ENCODE measurements at places on chromosomes 1 and 21. TPM values are rescaled to one million over a fixed set of nuclear protein-coding genes. Genes with fewer than 3 reads are reported as not detected.
A peak's percentile ranks its signal among the peaks of the same experiment; 100 is the strongest.

- no peaks in the 10 kb centered on the region for H3K4me1 ChIP-seq
- DNase-seq, result no peak
- no peak overlapping the region for H3K4me3 ChIP-seq
- no peaks in the 10 kb centered on the region for H3K36me3 ChIP-seq
- no peak overlapping the region for H3K27ac ChIP-seq
Measured at GRCh38 chr1:108513044-108513415, 46.9 kb upstream of the EEIG2 start.

GRCh38 chr1:232704694-232705680, 75.1 kb upstream of the SIPA1L2 start:
- no peak overlapping the region for H3K27ac ChIP-seq
- H3K4me1 ChIP-seq, result peaks cover 11% of the 10 kb centered on the region
- no peak overlapping the region for H3K4me3 ChIP-seq
- DNase-seq, result no peak
- no peaks in the 10 kb centered on the region for H3K36me3 ChIP-seq

GRCh38 chr1:31102501-31102950, 37.0 kb upstream of the PUM1 start:
- no peaks in the 10 kb centered on the region for H3K27me3 ChIP-seq
- DNase-seq, result no peak
- H3K27ac ChIP-seq, result no peak overlapping the region
- no peaks in the 10 kb centered on the region for H3K36me3 ChIP-seq
- H3K4me3 ChIP-seq, result no peak overlapping the region
- no peaks in the 10 kb centered on the region for H3K4me1 ChIP-seq

GRCh38 chr1:181318858-181319235, 164.5 kb upstream of the CACNA1E start:
- peaks cover 73% of the 10 kb centered on the region for H3K27me3 ChIP-seq
- no peaks in the 10 kb centered on the region for H3K36me3 ChIP-seq
- peak; percentile 16 for DNase-seq

- H3K27me3 ChIP-seq, result no peaks in the 10 kb centered on the region
- H3K27ac ChIP-seq, result no peak overlapping the region
- no peak for DNase-seq
- no peak overlapping the region for H3K4me3 ChIP-seq
- no peaks in the 10 kb centered on the region for H3K4me1 ChIP-seq
Measured at GRCh38 chr1:4796161-4797015, 142.0 kb downstream of the AJAP1 start.

DNA sequence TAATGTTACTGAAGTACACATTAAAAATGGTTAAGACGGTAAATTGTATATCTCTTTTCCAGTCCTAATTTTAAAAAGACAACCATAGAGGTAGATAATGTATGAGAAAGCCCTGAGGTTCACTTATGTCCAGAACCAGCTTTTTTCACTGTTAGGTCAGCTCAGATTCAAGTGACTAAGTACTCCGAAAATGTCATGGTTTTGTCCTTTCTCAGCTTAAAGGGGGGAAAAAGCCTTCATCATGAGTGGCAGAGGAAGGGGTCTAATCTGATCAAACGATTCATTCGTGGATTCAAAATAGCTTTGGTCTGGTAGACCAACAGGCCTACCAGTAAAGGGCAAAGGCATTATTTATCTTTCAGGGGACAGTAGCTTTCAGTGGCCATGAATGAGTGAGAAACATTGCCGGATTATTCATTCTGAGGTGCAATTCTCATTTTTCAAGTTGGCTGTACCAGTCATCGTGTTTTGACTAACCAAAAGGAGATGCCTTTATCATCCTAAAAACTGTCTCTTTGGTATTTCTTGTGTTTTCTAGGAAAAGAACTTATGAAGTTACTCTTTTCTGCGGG, 208.4 kb downstream of the HHIPL2 start:
- H3K4me1 ChIP-seq, result no peaks in the 10 kb centered on the region
- H3K27me3 ChIP-seq, result no peaks in the 10 kb centered on the region
- no peak for DNase-seq

DNA sequence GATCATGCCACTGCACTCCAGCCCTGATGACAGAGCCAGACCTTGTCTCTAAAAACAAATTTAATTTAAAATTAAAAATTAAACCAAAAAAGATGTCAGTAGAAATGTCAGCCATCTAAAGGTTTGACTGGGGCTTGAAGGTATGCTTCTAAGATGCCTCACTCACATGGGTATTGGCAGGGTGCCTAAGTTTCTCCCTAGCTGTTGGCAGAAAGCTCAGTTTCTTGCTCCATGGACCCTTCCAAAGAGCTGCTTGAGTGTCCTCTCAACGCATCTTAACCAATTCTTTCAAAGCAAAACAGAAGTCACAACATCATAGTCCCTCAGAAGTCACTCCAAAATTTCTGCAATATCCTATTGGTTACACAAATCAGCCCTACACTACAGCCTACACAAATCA, 231.0 kb upstream of the ADGRL2 start:
- H3K4me1 ChIP-seq, result no peaks in the 10 kb centered on the region
- no peaks in the 10 kb centered on the region for H3K27me3 ChIP-seq
- DNase-seq, result no peak
- H3K4me3 ChIP-seq, result no peak overlapping the region
- no peak overlapping the region for H3K27ac ChIP-seq

VHLL gene
- total RNA-seq, result 0.65 TPM

NAXE gene
- 57.3 TPM for total RNA-seq

ZBTB18 gene
- total RNA-seq, result 9.6 TPM

IVL gene
- not detected for total RNA-seq

IGSF3 gene
- total RNA-seq, result 3.3 TPM

LCE3D gene
- not detected for total RNA-seq

All from activated T-cell treated with anti-CD3 and anti-CD28 coated beads, Interleukin-2, amount 50 U/mL, for 72 hours (primary cell).